NCI-H1105 (cell line): ENCODE measurements at places on chromosomes 5 and 9.

DNA sequence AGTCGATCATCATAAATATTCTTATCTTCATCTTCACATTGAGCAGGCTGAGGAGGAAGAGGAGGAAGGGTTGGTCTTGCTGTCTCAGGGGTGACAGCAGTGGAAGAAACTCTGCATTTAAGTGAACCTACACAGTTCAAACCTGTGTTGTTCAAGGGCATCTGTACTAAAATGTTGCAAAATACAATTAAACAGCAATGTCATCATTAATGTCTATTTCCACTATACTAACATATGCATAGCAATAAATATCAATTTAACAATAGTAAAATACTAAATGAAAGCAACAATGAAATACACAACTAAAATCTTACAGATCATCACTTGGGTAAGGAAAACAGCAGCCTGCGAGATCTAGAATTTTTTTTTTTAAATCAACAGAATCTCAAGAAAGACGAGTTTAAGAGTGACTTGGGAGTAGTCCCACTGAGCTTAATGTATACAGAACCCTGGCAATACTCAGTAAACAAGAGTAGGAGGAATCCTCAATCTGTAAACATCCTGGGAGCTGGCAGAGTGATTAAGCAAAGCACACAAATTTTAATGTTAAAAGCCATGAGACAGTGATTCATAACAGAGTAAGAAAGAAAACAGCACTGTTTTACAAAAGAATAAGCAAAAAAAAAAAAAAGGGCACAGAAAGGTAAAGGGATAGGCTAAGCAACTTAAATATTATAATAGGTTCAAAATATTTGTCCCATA lies 10.0 kb downstream of the HOMER1 start:
- DNase-seq: no peak

- DNase-seq: no peak
Measured at GRCh38 chr5:115949096-115949495, 13.2 kb upstream of the LVRN start.

DNA sequence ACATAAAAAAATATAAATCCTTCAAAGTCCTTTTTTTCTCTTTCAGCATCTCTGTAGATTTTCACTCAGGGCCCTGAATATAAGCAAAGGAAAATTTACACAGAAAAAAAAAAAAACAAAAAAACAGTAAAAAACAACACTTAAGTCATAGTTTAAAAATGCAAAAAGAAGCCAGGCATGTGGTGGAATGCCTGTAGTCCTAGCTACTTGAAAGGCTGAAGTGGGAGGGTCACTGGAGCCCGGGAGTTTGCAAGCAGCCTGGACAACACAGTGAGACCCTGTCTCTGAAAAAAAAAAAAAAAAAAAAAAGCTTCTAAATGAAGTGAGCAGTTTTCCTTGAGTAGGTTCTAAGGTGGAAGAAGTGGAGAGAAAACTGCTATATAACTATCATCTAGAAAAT lies 55.0 kb upstream of the BNC2 start:
- no peak for DNase-seq

- no peak for DNase-seq
Measured at GRCh38 chr5:146007989-146008388, 71.6 kb downstream of the SH3RF2 start.

DNA sequence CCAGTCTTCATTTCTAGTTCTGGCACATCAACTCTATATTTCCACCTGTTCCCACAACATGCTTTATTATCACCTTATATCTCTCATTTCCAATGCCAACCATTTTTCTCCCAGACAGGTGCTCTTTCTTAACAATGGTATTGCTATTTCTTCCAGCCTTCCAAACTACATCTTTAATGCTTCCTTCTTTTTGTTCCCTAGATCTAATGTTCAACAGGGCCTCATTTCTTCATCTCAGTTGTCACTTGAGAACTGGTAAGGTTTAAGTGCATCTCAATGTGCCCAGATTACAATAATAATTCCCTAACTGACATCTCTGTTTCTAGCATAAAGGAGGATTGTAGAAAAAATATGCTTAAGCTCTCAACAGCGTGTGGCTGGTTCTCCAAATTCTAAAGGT lies 272.6 kb downstream of the COX7C start:
- DNase-seq: no peak

GRCh38 chr9:133832877-133833276 lies 94.7 kb upstream of the SARDH start:
- DNase-seq: no peak

DNA sequence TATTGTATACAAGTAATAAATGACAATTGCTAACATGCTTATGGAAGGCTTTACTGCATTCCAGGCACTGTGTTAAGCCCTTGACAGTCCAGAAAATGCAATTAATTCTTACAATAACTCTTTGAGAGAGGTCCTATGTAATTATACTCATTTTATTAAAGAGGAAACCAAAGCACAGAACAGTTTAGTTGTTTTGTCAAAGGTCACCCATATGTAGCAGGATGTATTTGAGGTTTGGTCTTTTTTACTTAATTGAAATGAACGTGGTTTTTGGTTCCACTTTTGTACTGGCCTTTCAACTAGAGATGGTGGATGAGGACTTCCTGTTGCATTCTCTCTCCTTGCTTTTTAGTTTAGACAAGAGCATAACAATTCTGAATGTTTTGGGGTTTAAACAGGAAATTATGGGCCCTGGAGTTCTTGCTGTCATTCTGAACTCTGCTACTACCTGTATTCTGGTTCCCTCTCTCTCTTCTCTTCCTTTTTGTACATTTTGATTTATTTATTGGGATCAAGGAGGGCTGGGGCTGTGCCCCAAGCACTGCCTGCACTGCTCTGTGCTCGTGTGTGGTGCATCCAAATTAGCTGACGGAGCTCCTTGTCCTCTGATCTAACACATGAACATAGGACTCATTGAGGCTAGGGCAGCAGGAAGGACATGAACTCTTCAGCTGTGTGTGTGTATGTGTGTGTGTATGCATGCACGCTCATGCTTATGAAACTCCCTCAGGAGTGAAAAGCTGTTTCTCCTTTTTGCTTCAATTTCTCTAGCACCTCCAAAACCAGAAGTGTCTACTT lies 47.4 kb downstream of the SLC28A3 start:
- no peak for DNase-seq

DNA sequence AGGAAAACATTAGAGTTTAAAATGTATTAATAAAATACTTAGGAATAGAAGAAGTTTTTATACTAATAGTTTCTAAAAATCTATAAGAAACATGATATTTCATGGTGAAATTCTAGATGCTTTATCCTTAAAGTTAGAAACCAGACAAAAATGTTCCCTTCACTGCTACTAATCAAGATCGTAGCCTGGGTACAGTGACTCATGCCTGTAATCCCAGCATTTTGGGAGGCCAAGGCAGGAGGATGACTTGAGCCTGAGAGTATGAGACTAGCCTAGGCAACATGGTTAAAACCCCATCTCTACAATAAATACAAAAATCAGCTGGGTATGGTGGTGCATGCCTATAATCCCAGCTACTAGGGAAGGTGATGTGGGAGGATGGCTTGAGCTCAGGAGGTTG lies 30.4 kb upstream of the KLF9 start:
- DNase-seq: no peak

GRCh38 chr9:109801484-109801883 lies 21.5 kb downstream of the PALM2AKAP2 start:
- no peak for DNase-seq

DNA sequence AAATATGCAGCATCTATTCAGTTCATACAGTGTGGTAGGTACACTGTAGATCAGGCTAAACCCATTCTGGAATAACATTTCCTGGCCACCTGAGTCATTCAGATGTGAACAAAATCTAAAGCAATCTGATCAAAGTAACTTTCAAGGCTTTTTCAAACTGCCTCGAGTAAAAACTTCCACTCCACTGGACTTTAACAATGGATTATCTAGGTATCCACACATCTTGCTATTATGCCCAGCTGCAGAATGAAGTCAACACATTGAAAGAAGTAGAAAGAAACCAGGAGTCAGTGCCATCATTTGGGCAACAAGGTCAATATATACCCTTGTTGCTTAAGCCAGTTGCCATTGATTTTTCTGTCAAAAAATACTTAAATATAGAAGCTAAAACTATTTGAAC lies 1352.6 kb upstream of the NUDT12 start:
- no peak for DNase-seq

DNA sequence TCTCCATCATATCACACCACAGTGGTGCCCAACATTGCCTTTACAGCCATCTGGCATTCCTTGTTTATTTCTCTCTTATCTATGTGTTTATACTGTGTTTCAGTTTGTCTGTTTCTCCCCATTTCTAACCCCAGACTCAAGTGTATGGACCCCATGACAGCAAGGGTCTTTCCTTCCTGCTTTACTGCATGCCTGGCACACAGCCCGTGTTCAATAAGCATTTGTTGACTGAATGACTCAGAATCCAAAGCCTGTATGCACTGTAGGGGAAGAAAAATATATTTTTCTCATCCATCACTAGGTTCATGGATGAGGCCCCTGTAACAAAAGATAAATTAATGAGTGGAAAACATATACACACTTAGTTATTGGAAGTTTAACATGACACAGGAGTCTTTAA lies 190.8 kb upstream of the SEMA6A start:
- no peak for DNase-seq

DNA sequence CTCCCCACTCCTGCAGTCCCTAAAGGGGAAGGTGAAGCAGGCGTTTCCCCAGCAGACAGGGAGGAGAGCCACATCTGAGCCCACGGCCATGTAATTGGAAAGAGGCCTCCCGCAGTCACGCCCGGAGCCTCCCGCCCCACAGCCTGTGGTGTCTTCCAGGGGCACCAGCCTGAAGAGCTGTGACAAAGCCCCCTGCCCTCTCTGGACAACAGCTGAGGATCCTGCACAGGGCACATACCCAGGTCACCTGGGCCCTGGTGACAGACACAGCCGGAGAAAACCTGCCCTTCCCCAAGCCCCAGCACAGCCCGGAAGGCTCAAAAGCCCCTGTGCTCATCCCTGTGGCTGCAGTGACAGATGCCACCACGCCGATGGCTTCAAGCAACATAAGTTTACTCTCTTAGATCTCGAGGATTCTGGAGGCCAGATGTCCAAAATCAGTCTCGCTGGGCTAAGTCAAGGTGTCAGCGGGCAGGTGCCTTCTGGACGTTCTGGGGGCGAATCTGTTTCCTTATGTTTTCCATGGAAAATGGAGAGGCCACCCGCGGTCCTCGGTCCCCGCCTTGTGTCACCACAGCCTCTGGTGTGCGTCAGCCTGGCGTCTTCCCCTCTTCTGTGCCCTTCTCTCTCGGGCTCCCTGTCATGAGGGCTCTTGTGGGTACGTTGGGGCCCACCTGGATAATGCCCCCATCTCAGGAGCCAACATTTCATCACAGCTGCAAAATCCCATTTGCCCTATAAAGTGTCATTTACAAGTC lies 71.5 kb downstream of the PSMB7 start:
- DNase-seq: no peak

GRCh38 chr9:14530366-14530765 lies 162.9 kb downstream of the ZDHHC21 start:
- no peak for DNase-seq

DNA sequence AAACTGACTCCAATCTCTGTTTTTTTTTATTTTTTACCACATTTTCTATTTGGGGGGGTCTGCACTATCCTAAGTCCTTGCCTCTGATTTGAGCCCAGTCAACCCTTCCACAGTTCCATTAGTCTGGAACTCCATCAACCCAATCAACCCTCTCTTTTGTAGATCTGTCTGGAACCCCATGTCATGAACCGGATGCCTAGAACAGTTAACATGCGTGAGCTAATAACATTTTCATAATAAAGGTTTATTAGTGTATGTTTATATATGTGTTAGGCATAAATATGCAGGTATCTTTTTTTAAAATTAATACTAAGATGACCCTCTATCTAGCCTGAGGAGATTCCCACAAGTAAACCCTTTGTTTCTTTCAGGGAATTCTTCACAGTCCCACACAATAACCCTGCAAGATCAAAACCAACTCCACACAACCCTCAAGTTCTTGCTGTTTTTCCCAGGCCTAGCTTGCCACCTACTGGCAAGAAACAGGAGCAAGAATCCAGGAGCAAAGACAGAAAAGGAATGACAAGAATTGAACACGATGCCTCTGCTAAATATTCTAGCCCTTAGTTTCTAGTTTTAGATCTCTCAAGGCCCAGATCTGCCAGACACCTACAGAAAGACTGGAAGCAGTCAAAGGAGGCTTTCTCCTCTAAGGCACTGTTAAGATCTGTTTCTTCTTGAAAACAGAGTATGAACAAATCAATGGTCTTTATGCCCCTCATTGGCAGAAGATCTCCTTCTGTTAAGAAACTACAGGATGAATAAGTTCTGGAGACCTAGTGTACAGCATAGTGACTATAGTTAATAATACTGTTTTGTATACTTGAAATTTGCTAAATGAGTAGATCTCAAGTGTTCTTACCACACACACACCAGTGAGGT lies 100.4 kb downstream of the TRIM36 start:
- DNase-seq: peak; percentile 11

DNA sequence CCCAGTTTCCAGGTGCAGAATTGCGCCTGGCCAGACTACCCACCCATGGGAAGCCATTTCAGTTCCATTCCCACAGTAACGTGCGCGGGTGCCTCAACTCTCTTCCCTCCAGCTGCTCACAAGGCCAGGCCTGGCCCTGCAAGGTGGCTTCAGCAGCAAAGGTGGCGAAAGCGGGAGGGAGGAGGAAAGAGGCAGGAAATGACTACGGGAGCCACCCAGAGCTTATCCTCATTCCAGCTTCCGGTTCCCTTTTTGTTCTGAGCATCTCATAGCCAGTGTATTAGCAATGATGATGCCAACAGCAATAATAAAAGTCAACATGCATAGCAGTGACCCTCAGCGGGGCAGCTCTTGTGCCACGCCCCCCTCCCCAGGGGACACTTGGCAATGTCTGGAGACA lies 101.5 kb upstream of the BOD1 start:
- no peak for DNase-seq

GRCh38 chr9:89154651-89155336 lies 23.8 kb downstream of the SHC3 start:
- no peak for DNase-seq

DNA sequence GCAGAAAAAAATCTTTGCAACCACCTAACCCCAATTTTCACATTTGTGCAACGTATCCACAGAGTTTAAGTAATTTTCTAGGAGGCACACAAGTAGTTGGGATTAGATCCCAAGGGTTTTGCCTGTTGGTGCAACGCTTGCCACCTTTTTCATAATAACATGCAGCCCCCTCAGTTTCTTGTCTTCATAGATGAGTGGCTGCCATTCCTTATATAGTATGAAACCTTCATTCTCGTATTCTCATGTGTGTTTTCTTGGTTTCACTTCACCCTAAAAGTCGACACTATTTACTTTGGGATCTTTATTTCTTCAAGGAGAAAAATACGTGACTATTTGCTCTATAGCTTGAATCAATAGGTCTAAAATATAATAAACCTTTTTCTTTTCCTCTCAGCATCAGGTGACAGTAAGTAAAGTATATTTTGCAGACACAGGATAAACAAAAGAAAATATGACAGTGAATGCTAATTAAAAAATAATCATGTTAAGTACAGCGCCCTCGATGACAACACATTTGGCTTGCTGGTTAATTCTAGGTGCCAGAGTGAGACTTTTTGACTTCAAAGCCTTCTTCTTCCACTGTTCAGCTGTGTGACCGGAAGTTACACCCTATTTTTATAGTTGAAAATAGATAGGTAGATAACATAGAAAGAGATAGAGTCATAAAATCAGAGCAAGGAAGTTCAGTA lies 342.8 kb upstream of the CCNG1 start:
- DNase-seq: no peak

GRCh38 chr9:7613931-7614330 lies 185.6 kb downstream of the DMAC1 start:
- DNase-seq: no peak

- DNase-seq: no peak
Measured at GRCh38 chr5:4942831-4943178, 197.3 kb upstream of the ADAMTS16 start.

- no peak for DNase-seq
Measured at GRCh38 chr5:32326216-32326772, 13.6 kb upstream of the MTMR12 start.

GRCh38 chr9:77714077-77714549 lies 66.0 kb upstream of the GNA14 start:
- no peak for DNase-seq
